Stimulated activated naive CD8-positive, alpha-beta T cell treated with anti-CD3 and anti-CD28 coated beads, Interleukin-15, amount 100 ng/mL, for 72 hours (primary cell): ENCODE measurements at places on chromosomes 7 and 10.

GRCh38 chr7:154832557-154833138 is 170.3 kb downstream of the PAXIP1 start:
- DNase-seq, result no peak

GRCh38 chr10:86365346-86366032 is 1.1 kb downstream of the GRID1 start:
- no peak for DNase-seq

DNA sequence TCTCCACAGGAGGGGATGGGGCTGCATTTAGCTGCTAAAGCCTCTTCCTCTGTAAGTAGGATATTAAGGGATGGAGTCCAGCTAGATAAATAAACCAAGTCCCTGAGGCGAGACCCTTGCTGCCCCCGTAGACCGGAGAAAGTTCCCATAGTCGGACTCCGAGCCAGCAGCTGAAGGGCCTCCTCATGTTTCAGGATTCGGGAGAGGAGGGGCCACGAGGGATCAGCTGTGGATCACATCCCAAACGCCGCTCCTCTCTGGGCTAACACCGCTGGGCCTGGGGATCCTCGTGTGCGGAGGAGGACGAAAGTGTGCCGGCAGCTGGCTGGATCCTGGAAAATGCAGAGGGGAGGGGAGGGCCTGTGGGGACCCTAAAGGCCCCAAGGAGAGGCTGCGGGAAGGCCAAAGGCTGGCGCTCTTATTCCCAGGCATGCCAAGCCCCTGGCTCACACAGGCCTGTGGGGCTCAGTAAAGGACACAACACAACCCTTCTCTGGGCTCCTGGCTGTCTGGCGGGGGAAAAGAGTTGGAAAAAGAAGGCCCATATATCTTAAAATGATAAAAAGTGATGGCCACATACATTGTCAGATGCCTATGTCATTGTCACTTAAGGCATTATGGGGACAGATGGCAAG is 82.5 kb upstream of the TMEM72 start:
- DNase-seq, result no peak

GRCh38 chr7:71480791-71481190 is 348.8 kb downstream of the GALNT17 start:
- DNase-seq, result no peak

DNA sequence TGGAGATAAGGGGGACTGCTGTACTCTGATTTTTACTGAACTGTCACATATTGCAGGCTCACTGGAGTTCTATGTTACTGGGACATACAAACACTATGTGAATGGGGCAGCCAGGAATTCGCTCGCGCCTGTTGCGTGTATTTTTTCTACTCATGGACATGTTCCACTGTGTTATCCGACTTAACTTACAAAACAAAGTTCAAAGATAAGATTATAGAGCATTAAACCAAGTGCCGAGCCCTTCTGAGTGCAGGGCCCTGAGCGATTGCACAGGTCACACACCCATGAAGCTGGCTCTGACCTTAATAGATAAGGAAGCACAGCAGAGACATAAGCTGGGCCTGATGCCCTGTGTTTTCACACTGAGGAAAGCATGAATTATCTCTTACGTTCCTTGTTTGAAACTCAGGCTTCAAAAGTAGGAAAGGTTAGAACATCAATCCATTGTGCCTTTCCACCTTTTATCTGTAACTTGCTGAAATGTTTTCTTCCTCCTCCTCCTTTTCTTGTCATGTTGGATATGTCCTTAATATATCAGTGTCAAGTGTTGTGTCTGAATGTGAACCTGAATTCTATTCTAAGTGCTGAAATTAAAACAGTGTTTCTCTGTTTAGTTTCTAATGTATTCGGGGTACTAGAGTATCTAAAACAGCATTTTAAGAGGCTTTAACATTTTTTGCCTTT is 273.8 kb downstream of the AUTS2 start:
- DNase-seq, result no peak

DNA sequence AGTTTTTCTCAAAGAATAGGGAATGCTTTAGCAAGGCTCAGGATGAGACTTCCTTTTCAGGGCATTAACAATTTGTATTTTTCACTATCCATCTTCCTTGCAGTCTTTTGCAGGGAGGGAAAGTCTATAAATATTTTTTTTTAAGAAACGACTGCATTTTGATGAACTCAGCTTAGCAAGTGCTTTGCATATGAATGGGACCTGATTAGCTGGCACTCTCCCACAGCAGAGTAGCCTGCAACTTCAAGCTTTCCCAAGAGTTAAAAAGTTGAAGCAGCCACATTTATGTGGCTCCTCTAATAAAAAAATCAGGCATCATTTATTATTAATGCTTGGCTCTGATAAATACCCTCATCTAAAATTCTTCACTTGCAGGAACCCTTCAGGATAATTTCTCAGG is 134.0 kb downstream of the GRID1 start:
- no peak for DNase-seq

DNA sequence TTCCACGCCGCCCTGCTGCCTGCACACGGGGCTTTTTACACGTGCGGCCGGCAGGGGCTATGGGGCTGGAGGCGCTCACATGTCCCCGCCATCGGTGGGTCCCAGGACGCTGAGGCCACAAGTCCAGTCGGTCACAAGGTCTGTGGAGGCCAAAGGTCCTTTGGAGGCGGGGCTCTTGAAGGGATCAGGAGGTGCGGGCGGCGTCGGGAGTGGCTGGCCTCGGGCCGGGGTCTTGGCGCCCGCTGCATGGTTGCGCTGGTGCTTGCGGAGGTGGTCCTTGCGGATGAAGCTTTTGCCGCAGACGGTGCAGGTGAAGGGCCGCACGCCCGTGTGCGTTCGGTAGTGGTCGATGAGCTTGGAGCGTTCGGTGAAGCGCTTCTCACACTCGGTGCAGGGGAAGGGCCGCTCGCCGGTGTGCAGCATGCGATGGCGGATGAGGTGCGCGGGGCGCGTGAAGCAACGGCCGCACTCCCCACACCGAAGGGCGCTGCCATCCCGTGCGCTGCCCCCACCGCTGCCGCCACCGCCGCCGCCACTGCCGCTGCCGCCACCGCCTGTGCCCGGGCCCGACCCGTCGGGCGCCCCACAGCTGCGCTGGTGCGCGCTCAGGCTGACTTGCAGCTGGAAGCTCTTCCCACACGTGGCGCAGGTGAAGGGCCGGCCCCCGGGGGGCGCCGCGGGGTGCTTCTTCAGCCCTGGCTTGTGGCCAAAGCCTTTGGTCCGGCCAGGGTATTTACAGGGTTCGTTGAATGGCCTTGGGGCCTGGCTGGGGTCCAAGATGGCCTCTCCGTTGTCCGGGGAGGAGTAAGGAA is 13.7 kb upstream of the ZNF777 start:
- DNase-seq, result no peak

GRCh38 chr7:48938539-48939295 is 14.4 kb downstream of the CDC14C start:
- no peak for DNase-seq

GRCh38 chr7:284762-285722 is 4.9 kb upstream of the FOXL3 start:
- DNase-seq, result no peak

DNA sequence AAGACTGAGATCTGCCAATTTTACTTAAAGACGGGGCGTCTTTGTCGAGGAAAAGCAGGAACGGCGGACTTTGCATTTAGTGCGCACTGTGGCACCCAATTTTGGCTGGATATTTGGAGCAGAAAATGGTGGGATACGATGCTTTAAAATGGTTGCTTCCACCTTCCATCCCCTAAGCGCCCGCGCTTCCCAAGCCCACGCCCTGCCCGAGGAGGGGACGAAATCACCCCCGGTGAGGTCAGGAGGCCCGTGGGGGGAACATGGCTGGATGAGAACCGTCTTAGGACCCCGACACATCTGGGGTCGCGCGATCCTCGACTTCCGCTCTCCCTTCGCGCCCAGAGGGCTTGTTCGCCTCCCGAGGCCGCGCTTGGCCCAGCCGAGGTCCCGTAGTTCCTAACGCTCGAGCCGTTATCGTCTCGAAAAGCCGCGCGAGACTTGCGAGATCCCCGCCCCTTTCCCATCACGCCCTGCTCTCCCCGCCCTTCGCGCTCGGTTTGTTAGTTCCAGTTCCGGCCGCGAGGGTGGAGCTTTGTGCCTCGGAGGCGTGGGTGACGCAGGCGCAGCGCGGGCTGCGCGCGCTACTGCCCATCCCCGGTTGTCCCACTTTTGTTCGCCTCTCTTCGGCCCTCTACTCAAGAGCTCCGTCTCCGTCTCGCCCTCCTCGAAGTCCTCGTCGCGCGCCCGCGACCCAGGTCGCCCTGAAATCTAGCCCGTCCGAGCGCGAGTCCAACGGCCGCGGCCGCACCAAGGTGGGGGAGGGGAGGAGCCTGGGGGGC is at the start of gene SRRT:
SRRT (plus strand) TSS at position 527 of the 779 bp plus-strand sequence. CDS start 488 bp downstream, outside the sequence.
- peak; percentile 98 for DNase-seq

DNA sequence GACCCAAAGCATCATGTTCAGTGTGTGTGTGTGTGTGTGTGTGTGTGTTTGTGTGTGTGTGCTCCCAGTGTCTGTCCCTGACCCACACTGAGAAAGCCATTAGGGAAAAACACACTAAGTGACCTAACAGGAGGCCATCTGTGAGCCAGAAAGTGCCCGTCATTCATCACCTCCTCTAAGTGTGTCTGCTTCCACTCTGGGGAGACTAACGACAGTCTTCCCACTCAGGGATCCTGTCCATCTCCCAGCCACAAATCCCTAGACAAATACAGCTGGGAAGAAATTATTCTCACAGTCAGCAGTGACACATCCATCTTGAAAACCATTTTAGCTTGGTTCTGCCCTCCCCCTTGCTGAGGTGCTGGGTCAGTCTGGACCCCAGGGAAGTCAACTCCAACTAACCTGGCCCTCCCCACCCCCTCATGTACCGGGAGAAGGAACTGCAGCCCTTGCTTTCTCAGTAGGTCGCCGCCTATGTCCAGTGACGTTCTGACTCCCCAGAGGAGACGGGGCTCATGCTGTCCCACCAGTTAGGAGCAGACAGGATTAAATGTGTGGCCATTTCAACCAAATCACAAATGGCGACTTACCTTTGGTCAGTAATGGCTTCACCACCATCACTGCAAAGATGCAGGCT is 296.5 kb upstream of the ZNF32 start:
- DNase-seq, result no peak

DNA sequence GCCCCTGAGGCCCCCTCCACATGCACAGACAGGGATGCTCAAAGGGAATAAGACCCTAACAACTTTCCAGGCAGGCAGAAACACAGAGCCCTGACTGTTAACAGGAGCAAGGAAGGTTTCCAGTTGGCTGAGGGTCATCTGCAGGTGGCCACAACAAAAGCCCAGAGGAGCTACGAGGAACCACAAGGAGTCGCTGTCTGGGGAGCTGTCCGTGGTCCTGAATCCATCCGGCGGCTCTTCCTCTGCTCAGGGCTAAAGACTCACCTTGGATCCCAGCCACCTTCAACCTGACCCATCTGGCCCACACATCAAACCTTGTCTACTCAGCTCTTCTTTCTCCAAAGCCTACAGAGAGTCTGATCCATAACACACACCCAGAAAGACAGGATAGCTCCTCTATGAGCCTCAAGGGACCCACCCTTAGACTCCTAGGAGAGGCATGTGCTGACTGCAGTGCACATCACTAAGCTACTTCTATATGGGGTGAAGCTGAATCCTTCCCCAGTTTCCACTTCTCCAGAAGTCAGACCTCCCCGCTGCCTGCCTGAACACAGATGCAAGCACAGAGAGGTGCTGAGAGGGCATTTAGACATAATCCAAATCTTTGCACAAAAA is 104.0 kb downstream of the SLIT1 start:
- DNase-seq, result peak; percentile 52
